ENCODE measurements at places on chromosomes 4 and X.
A peak's percentile ranks its signal among the peaks of the same experiment; 100 is the strongest.

DNA sequence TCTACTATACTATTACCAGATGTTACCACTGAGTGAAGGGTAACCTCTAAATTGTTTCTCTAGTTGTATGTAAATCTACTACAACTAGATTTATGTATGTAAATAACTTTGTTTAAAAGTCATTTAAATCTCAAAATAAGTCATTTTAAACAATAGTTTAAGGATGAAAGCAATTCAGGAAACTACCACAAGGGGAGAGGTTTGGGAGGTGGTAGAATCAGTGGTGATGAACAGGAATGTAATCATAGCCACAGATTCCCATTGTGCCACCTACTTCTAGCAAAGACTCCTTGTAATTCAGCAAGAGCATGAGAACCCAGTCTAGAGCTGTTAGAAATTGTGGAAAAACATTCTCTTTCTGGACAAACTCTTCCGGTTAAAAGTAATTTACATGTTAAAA, 234.6 kb downstream of the SLC7A11 start:
- DNase-seq: no peak

GRCh38 chr4:51836549-51836948, 6.4 kb upstream of the DCUN1D4 start:
- DNase-seq: no peak

- no peak for DNase-seq
Measured at GRCh38 chr4:181008164-181008563, 1235.0 kb upstream of the TENM3 start.

DNA sequence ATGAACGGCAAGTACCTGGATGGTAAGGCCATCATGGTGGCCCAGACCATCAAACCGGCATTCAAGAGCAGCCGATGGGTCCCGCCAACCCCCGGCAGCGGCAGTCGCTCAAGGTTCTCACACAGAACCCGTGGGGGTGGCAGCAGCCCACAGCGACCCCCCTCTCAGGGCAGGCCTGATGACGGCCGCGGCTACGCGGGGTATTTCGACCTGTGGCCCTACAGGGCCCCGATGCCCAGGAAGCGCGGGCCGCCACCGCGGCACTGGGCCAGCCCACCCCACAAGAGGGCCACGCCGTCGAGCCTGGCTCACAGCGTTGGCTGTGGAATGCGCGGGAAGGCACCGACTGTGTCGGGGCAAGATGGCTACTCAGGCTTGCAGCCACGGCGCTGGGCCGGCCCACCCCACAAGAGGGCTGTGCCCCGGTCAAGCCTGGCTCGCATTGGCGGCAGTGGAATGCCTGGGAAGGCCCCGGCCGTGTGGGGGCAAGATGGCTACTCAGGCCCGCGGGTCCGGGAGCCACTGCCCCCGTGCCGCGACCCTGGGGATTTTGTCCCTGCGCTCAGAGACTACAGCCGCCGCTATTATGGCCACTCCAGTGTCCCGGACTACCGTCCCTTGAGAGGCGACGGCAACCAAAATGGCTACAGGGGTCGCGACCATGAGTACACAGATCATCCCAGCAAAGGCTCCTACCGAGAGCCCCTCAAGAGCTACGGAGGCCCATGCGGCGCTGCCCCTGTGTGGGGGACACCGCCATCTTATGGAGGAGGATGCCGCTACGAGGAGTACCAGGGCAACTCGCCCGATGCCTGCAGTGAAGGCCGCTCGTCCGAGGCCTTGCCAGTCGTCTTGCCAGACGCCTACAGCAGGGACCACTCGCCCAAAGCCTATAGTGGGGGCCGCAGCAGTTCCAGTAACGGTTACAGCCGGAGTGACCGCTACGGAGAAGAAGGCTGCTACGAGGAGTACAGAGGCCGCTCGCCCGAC, 731 bp downstream of the RBMXL3 start:
- no peak for DNase-seq

GRCh38 chrX:7927259-7928167, at the start of gene PNPLA4:
Gene PNPLA4, minus strand, starts transcription at chrX:7927413. Its CDS starts 1,294 bp downstream, at chrX:7926119.
- peak; percentile 20 for DNase-seq

DNA sequence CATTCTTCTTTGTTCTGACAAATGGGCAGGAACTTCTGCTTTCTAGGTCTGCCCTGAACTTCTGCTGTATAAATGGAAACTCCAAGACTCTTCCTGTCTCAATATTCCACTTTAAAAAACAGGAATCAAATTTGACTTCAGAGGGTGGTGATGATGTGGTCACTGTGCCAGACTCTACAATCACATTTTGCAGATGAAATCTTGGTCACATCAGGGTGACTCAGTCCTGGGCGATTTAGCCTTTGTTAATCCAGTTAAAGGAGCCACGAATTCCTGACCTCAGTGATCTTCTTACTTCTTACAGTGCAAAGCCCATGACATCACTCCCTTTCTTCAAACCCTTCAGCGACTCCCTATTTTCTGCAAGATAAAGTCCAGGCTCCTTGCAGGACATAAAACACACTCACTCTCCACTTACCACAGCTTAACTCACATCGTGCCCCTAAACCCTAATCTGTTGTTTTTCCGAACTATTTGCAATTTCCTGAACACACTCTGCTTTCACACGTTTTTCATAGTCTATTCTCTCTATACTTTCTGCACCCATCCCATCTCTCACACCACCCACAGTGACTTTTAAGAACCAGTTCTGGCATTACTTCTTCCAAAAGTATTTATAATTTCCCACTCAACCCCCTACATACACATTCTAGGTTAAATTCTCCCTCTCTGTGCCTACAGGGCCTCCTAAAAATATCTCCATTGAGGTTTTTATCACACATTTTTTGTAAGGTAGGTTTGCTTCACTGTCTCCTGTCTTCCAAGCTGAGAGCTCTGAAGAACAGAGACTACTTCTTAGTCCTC, 11.1 kb downstream of the GASK1B start:
- peak; percentile 36 for DNase-seq

GRCh38 chrX:44267116-44267515, 76.4 kb downstream of the EFHC2 start:
- DNase-seq: no peak

DNA sequence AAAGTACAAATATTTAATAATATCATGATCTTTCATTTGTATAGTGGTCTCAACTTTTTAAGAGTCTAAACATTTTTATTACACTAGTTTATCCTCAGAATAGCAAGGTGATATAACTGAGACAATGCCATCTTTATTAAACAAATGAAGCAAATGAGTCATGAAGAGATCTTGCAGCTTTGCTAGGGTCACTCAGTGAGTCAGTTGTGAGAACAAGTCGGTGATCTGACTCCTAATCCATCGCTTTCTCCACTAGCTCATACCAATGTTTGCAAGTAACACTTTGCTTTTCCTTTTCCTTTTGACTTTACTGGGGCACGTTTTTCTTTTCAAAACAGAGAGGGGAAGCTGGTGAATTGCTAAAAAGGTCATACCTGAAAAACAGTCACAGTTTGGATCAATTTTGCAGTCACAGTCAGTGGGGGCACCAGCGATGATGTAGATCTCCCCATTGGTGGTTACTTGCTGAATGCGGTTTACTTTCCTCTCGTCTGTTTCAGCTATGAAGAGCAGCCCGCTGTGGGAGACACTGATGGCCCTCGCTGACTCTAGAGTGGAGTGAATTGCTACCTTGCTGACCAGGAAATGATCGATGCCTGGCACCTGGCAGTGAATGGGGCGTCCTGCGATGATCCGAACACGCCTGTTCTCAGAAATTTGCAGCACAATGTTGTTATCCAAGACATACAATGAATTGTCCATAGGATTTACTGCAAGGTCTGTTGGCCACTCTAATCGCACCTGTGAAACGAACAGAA, 75.7 kb downstream of the SH2D1A start:
- no peak for DNase-seq

DNA sequence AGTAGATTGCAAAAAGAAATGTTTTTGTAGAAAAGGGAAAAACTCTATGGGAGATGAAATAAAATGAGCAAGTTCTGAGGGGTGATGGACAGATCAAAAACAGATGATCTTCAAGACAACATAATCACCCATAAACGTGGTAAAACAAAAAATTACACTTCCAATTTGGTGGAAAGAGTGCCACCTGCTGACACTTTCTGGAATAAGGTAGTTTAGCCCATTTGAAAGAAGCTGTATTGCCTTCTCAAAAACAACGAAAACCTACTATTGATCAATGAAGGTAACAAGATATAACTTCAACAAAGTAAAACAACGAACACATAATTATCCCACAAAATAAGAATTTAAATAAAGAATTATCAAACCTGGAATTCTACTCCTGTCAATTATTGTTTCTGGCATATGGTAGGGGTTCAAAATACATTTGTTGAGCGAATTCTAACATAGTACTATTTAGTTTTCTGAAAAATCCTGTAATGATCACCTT, 2.5 kb downstream of the COQ2 start:
- DNase-seq: peak; percentile 87

- DNase-seq: no peak
Measured at GRCh38 chr4:7899184-7899869, 40.3 kb downstream of the AFAP1 start.

GRCh38 chr4:142434519-142435224, 411.4 kb downstream of the INPP4B start:
- DNase-seq: no peak

GRCh38 chrX:24846550-24847150, 152.9 kb downstream of the POLA1 start:
- DNase-seq: peak; percentile 36

DNA sequence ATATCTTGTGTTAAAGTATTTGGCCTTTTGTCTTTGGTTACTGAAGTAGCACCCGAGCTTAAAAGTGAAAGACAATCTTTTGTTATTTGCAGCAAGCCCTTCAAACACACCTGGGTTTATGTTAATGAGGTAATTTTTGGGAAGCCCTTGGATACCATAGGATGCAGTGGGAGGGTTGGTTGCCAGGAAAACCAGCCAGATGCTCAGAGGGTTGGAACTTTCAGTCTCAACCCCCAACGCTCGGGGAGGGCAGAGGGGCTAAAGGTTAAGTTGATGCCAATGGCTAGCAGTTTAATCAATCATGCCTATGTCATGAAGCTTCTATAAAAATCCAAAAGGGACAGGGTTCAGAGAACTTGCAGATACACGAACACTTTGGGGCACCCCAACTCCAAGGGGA, 17.2 kb upstream of the GPR173 start:
- DNase-seq: no peak

GRCh38 chr4:61068745-61069144, 131.4 kb upstream of the ADGRL3 start:
- DNase-seq: no peak

- DNase-seq: no peak
Measured at GRCh38 chr4:8188085-8188484, 11.0 kb upstream of the SH3TC1 start.

DNA sequence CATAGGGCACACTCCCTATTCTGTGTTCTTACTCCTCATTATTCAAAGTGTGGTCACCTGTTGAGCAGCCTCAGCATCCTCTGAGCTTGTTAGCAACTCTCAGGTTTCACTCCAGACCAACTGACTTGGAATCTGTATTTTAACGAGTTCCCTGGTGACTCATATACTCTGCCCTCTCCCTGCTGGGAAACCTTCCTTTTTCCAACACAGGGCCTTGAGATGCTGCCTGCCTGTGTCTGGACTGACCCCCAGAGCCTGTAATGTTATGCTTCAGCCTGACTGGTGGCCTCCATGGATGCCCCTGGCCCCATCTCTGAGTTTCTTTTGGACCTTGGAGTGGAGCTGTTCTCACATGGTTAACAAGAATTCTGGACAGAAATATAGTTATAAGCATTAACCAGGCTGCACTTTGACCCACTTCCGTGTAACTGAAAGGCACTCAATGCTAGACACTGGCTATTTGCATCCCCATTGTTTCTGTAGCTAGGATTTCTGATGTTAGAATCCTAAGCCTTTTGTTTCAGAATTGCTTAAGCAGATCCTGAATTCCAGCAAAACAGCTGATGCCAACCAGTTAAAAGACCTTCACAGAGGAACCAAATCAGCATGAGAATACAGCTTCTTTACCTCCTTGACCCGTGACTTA, 262.6 kb downstream of the STIM2 start:
- no peak for DNase-seq

DNA sequence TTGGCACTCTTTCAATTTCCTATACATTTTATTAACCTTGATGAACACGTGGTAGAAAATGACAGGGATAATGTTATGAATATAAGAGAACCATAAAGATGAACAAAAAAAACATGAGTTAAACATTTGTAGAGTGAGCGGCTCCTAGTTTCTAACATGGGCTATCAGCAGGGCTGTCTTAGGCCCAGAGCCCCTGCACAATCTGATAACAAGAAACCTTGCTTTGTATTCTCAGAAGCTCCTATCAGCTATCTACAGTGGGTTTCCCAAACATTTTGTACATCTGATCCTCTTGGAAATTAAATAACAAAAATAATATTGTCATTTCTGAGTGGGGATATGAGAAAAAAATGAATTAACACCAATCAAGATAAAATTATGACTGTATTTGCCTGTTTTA, 10.6 kb upstream of the RBPJ start:
- DNase-seq: no peak

- DNase-seq: no peak
Measured at GRCh38 chr4:176339936-176340761, 20.4 kb downstream of the SPCS3 start.

- DNase-seq: peak; percentile 30
Measured at GRCh38 chr4:148800940-148801339, 358.7 kb upstream of the NR3C2 start.

Measured in tibial nerve (tissue), 4 donors.